Immature natural killer cell (primary cell): ENCODE measurements at places on chromosomes 2 and 18.

DNA sequence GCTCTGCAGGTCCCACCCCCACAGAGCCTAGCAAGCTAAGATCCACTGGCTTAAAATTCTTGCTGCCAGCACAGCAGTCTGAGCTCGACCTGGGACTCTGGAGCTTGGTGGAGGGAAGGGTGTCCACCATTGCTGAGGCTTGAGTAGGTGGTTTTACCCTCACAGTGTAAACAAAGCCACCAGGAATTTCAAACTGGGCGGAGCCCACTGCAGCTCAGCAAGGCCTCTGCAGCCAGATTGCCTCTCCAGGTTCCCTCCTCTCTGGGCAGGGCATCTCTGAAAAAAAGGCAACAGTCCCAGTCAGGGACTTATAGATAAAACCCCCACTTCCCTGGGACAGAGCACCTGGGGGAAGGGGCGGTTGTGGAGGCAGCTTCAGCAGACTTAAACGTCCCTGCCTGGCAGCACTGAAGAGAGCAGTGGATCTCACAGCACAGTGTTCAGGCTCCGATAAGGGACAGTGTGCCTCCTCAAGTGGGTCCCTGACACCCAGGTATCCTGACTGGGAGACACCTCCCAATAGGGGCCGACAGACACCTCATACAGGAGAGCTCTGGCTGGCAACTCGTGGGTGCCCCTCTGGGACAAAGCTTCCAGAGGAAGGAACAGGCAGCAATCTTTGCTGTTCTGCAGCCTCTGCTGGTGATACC, 20.0 kb upstream of the NEMP2 start:
- DNase-seq = no peak

- DNase-seq = no peak
These were observed 761.0 kb upstream of the POU3F3 start for GRCh38 chr2:104092886-104093285.

GRCh38 chr2:111162718-111163331, 42.1 kb downstream of the BCL2L11 start:
- no peak for DNase-seq

- no peak for DNase-seq
These were observed 154.4 kb downstream of the CCDC85A start for GRCh38 chr2:56338232-56338631.

- no peak for DNase-seq
These were observed 65.3 kb downstream of the HAUS1 start for GRCh38 chr18:46169464-46169941.

DNA sequence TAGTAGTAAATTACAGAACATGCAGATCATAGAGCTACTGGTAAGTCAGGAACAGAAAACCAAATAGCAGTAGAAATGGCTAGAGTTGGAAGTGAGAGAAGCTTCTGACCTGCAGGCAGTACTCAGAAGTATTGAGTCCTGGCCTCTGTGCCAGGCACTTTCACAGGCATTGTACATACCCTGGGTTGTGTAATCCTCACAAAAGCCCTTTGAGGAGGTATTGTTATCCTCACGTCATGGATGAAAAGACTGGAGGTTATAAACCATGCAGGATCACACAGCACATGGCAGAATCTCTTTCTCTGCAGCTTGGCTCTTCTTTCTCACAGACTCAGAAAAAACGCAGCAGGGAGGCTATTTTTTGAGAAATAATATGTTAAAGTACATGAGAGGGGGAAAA, 789.3 kb upstream of the FAM98A start:
- no peak for DNase-seq

DNA sequence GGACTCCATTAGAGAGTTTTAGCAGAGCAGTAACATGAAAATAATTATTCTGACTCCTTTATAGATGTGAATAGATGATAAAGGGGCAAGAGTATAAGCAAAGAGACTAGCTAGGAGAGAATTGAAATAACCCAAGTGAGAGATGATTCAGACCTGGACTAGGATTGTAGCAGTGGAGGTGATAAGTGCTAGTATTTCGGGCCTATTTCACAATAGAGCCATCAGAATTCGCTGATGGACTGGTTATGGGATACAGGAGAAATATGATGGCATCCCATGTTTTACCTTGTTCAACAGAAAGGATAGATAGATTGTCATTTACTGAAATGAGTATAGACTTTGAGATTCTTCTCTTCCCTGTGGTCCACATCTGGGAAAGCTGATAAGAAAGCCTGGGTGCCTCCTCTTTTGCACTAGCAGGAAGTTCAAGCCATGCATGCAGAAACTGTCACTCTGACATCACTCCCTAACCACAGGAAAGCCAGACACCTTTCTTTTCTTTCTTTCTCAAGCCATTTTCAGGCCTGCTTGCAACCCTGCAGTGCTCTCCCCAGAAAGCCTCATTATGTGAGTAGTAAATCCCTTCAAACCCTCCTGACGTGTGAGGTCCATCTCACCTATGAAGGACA, 25.3 kb downstream of the DYNAP start:
- DNase-seq = no peak

DNA sequence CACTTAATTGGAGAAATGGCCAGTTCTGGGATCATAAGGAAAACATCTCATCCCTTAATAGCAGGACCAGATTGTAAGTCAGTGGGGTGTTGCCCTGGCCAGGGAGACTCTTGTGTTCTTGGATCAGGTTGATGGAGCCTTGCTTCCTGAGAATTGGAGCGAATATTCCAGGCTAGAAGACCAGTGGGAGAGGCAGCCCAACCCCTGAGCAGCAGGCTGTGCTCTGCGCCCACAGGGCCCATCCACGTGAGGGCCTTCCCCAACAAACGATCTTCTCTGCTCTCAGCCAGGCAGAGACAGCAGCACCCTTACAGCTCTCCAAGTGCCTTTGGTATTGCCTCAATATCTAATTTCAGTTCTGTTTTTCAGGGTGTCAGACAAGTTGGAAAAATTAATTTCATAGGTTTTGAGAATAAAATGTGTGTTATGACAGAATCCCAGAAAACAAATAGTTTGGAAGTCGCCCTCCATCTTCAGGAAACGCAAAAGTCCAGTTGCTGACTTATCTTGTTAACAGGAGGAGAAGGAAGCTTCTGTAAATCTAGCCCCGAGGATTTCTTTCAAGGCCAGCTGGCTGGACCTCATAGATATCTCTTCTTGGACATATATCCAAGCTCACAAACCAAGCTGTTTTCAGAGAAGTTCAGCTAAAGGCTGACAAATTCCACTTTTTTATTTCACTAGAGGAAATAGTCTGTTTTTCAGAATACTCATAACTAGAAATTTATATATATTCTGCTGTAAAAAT, 105.5 kb downstream of the COPS8 start:
- no peak for DNase-seq

DNA sequence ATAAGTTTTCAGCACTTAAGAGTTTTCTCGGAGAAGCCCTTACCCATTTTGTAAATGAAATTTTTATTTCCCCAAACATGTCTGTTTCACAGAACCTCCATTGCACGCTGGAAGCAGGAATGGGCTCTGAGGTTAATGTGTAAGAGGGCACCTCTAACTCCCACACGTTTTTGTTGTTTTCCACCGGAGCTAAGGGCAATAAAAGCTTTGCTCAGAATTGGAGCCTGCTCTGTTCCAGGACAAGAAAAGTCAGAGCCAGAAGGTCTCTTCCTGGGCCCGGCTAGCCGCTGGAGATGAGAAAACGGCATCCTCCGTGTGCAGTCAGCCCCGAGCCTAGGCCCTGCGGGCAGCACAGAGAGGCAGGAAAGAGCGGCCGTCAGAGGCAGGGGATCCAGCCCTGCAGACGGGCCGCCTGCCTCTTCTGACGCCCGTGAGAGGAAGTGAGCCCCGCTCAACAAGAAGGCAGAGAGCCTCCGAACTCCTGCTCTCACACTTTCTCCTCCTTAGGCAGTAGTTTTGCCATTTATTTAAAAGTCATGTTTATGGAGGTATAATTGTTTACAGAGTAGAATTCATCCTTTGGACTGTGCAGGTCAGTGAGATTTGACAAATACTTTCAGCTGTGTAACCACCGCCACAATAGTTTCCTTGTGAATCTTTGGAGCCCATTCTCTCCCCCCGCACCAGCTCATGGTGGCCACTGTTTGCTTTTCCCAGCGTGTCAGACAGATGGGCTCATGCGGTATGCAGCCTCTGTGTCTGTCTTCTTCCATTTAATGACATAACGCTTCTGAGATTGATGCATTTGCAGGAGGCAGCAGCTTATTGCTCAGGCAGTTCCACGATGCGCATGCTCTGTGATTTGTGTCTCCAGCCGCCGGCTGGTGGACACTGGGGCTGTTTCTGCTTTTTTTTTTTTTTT, 117.3 kb downstream of the GALR1 start:
- no peak for DNase-seq
